ACHN (cell line): ENCODE measurements at places on chromosomes 4 and X.

- DNase-seq, result peak; percentile 36
Measured at GRCh38 chr4:179196511-179196910, 1754.3 kb upstream of the AGA start.

DNA sequence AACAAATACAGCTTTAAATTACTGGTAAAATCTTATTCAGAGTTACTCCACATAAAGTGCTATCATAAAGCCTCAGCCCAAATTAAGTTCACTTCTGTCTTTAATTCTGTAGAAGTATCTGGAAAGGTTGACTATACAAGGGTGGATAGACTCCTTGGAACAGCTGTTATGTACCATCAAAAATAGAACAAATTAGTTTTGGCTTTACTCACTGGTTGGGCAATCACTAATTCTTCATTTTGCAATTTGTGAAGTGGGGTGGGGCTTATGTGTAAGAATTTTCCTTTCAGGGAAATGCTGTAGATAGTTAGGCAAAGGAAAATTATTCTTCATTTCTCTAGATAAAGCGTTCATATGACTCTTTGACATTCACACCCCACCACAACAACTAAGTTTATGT is 7.8 kb downstream of the DIAPH2 start:
- no peak for DNase-seq

- no peak for DNase-seq
Measured at GRCh38 chr4:145283909-145284308, 103.5 kb upstream of the OTUD4 start.

DNA sequence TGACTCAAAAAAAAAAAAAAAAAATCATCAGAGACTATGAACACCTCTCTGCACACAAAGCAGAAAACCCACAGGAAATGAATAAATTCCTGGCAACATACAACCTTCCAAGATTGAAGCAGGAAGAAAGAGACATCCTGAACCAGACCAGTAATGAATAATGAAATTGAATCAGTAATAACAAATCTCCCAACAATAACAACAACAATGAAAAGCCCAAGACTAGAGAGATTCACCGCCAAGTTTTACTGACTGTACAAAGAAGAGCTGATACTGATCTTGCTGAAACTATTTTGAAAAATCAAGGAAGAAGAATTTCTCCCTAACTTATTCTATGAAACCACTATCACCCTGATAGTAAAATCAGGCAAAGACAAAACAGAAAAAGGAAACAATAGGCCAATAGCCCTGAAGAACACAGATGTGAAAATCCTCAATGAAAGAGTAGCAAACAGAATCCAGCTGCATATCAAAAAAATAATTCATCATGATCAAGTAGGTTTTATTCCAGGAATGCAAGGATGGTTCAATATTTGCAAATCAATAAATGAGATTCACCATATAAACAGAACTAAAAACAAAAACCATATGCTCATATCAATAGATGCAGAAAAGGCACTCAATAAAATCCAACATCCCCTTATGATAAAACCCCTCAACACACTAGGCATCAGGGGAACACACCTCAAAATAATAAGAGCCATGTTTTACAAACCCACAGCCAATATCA is 31.0 kb upstream of the PLK4 start:
- no peak for DNase-seq

DNA sequence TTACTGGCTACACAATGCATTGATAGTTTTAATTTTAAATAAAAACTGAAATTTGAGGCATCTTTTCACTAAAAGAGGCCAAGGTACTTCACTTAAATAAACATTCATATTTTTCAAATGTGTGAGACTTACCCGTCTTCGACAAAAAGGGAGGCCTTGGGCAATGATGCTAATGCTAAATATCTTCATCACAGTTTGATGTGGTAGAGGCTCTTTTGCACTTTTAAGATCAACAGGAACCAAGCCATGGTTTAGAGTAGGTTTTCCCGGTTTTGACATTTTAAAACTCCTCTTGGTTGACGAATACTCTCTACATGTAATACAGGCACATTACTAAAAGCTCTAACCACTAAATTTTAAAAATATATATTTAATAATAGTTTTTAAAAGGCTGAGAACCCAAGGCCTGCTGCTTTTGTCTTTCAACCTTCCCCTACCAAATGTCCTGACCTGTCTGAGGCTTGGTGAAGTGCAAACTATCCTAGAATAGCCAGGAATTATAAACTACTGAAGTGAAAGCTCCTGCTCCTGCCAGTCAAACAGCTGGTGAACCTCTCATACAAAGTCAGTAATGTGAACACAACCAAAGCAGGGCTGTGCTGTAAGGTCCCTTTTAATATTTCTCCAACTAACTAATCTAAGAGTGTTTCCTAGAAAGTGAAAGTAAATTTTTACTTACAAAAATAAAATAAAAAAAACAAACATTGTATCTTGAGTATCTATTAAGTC is 153.7 kb downstream of the FBXW7 start:
- peak; percentile 3 for DNase-seq

DNA sequence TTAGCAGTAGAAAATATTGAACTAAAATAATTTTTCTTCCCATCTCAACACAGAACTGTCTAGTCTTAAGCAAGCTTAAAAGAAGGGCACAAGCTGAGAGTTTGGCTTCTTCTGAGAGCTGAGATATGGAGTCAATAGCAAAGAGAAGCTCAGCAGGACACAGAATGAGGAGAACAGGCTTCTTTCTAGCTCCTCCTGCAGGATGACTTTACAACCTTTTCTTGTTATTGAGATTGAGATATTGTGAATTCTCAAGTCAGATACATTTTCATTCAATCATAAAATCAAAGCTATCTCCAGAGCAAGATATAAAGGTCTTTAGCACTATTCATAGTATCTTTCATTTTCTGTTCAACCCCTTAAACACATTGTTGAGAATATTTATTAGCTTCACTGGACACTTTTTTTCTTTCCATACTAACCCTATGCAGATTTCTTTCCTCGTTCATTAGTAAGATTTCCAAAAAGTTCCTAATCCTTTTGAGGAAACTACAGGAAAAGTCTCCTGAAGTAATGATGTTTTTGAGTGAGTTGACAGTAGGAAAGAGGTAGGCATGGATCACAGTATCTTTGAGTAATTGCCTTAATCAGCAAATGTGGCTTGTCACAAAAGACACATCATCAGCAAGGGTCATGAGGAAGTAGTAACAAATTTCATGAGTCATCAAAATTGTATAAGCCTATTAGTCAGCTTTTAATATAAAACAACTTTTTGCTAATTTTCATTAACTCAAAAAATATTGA is 17.8 kb upstream of the CXCL3 start:
- peak; percentile 22 for DNase-seq

DNA sequence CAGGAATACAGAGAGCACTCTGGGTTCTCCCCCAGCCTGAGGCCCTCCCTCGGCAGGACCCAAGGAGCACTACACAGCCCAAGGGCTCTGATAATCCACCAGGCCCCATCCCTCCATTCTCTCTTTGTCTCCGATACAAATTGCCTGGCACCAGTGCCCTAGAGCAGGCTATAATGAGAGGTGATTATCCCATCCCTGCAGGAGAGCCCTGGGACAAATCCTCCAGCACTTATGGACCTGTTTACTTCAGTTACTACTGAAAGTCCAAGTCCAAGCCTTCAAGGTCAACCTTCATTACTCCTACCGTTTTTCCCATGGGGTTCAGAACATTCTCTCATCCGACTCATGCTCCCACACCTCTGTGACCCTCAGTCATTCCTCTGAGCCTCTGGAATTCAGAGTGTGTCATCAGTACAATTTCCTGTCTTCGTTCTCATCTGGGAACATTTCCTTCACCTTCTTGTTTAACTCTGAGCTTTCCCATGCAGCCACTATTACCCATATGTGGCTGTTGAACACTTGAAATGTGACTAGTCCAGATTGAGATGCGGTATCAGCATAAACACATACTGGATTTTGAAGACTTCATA is 299.0 kb downstream of the RAPGEF2 start:
- peak; percentile 77 for DNase-seq

DNA sequence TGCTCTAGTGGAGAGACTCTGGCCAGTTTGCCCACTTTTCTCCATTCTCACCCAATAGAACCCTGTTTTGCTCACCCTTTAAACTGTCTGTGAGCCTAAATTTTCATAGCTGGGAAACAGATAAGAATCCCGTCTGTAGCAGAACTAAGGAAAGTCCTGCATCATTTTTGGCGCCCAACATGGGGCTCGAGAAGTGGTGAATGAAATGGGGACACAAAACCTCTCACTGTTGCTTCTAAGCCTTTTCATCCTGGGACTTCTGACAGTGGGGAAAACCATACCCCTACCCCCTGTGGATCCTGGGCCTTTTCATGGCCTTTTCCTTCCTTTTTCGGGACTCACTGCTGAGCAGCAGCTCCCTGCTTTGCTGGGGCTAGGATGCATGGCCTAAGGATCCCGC is 189.9 kb downstream of the INPP4B start:
- peak; percentile 9 for DNase-seq

DNA sequence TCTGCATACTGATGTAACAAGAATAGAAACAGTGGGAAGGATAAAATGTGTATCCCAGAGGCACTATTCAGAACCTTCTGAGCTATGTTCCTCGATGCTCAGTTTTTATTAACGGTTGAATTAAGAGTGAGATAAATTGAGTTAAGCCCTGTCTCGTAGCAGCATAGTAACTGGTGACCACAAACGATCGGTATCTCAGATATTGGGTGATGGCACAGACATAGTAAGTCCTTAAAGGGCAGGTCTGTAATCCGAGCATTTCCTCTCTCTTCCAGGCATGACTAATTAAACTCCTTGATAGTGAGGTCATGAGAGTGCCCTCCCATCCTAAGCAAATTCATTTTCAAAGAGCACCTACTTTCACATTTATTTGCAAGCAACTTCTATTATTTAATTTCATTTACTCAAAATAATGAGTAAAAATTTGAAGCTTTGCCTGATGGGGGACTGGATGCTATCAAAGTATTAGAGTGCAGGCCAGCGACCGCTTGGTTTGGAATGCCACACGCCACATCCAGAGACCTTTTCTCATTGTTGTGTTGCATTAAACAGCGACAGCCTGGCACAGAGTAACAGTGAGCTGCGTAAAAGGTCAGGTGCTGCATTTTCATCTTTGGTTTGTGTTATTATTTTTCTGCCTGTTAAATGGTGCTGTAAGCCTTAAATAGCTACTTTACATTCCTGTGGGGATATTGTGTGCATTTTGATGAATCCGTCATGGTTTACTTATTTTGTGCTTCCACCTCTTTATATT is 101.9 kb downstream of the PCDH7 start:
- DNase-seq, result no peak

- DNase-seq, result peak; percentile 37
Measured at GRCh38 chr4:71607780-71608677, 175.8 kb downstream of the GC start.

- no peak for DNase-seq
Measured at GRCh38 chr4:139682741-139683151, 17.1 kb downstream of the MGST2 start.
